B cell (primary cell): ENCODE measurements at places on chromosomes 4 and X. TPM values are rescaled to one million over a fixed set of nuclear protein-coding genes. Genes with fewer than 3 reads are reported as not detected.
A peak's percentile ranks its signal among the peaks of the same experiment; 100 is the strongest.

ARX gene
- polyA plus RNA-seq: not detected in 2 replicates

SPIN4 gene
- 1.6 and 1.7 TPM in 2 replicates for polyA plus RNA-seq

ADAMTS3 gene
- not detected in 2 replicates for polyA plus RNA-seq

WAS gene
- 88.7 and 93.8 TPM in 2 replicates for polyA plus RNA-seq

LIAS gene
- polyA plus RNA-seq: 12.0 and 13.6 TPM in 2 replicates

S100P gene
- 0.07 TPM in 1 of 2 replicates, not detected in the other for polyA plus RNA-seq

SMC1A gene
- 17.3 and 21.8 TPM in 2 replicates for polyA plus RNA-seq

TSPAN7 gene
- polyA plus RNA-seq: 0.07 TPM in 2 replicates

GRCh38 chr4:184383497-184384055 lies 90.8 kb downstream of the IRF2 start:
- H3K27me3 ChIP-seq: no peaks in the 10 kb centered on the region
- peak overlapping the region; percentile 60 for H3K27ac ChIP-seq
- H3K4me1 ChIP-seq: peaks cover 88% of the 10 kb centered on the region
- DNase-seq: no peak
- peak overlapping the region; percentile 59 for H3K4me3 ChIP-seq
- peaks cover 12% of the 10 kb centered on the region for H3K36me3 ChIP-seq

- no peak overlapping the region for H3K27ac ChIP-seq
- no peak overlapping the region for H3K4me3 ChIP-seq
- no peak for DNase-seq
- peaks cover 25% of the 10 kb centered on the region for H3K36me3 ChIP-seq
- H3K27me3 ChIP-seq: no peaks in the 10 kb centered on the region
Measured at GRCh38 chr4:4426511-4427120, 39.7 kb downstream of the NSG1 start.

DNA sequence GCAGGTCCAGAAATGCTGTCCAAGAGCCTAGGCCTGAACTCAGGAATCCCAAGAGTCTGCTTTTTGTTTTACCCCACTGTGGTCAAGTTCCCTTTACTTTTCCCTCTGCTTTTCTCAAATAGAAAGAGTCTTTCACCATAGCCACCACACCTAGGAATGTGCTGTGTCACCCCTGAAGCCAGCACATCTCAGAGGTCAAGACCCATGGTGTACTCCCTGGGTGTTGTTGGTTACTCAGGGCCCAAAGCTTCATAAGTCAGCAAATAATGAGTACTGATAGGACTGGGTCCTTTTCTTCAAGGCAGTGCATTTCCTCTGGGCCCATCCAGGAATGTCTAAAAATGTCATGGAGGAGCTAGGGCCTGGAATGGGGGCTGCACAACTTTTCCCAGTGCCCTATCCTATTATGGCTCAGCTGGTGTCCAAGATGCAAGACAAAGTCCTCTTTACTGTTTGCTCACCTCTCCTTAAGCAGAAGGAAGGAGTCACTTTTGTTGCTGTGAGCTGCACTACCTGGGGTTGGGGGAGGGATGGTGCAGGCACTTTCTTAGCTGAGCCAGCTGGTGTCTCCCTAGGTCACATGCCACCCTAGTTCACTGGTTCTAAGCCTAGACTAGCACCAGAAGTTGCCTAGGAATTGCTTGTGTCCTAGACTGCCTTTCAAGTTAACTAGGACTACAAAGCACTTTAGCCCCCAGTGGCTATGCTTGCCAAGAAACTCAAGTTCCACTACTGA lies 62.4 kb upstream of the RXFP1 start:
- H3K4me3 ChIP-seq: no peak overlapping the region
- H3K4me1 ChIP-seq: no peaks in the 10 kb centered on the region
- DNase-seq: no peak
- no peak overlapping the region for H3K27ac ChIP-seq

DNA sequence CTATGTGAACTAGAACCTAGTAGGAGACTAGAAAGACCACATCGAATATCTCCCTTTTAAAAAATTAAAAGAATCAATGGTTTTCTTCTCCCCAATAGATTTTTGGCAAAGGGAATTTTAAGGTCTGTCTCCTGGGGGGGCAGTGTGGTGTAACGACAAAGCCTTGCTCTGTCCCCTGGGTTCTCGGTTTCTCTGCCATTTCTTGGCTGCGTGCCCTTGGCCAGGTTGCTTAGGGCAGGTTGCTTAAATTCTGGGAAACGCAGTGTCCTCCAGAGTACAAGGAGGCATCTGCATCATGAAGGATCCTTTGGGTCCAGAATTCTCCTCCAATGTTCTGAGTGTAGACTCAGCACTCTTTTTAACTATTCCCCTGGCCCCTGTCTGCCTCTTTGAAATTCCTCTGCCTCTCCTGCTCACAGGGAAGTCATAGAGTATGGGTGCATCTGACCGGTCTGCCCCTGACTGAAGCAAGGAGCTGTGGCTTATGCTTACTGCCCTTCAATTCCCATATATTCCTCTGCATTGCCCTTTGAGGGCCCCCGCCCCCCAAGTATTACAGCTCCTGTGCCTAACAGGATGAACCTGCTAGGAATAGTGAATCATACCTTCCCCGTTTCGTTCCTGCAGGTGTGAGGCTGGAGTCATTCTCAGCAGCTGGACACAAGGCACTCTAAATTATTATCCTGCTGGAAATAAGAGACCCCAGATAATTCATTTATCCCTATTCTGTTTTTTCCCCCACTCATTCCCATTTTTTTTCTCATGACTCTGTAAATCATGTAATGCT lies 2.2 kb downstream of the KIT start:
- DNase-seq: no peak
- H3K4me3 ChIP-seq: no peak overlapping the region
- H3K27me3 ChIP-seq: peaks cover 83% of the 10 kb centered on the region
- peaks cover 31% of the 10 kb centered on the region for H3K4me1 ChIP-seq
- H3K27ac ChIP-seq: no peak overlapping the region

GRCh38 chrX:21990832-21991231 lies 41.3 kb upstream of the PHEX start:
- peak; percentile 9 for DNase-seq
- no peaks in the 10 kb centered on the region for H3K27me3 ChIP-seq
- no peak overlapping the region for H3K27ac ChIP-seq
- H3K36me3 ChIP-seq: no peaks in the 10 kb centered on the region
- H3K4me1 ChIP-seq: peaks cover 42% of the 10 kb centered on the region
- no peak overlapping the region for H3K4me3 ChIP-seq

GRCh38 chr4:137470806-137471205 lies 61.5 kb downstream of the PCDH18 start:
- DNase-seq: no peak
- H3K27me3 ChIP-seq: no peaks in the 10 kb centered on the region
- H3K36me3 ChIP-seq: no peaks in the 10 kb centered on the region
- H3K4me1 ChIP-seq: no peaks in the 10 kb centered on the region

- H3K27ac ChIP-seq: peak overlapping the region; percentile 87
- H3K4me3 ChIP-seq: peak overlapping the region; percentile 89
- H3K27me3 ChIP-seq: no peaks in the 10 kb centered on the region
- H3K4me1 ChIP-seq: peaks cover 61% of the 10 kb centered on the region
- peaks cover 2% of the 10 kb centered on the region for H3K36me3 ChIP-seq
Measured at GRCh38 chr4:184473499-184474262, 669 bp downstream of the IRF2 start.

- H3K36me3 ChIP-seq: no peaks in the 10 kb centered on the region
- no peak for DNase-seq
- no peak overlapping the region for H3K27ac ChIP-seq
- no peaks in the 10 kb centered on the region for H3K27me3 ChIP-seq
- H3K4me1 ChIP-seq: no peaks in the 10 kb centered on the region
Measured at GRCh38 chr4:41590591-41590990, 52.6 kb downstream of the LIMCH1 start.

- no peak for DNase-seq
- H3K27ac ChIP-seq: peak overlapping the region; percentile 99
- peak overlapping the region; percentile 60 for H3K4me3 ChIP-seq
- peaks cover 6% of the 10 kb centered on the region for H3K4me1 ChIP-seq
- no peaks in the 10 kb centered on the region for H3K36me3 ChIP-seq
- no peaks in the 10 kb centered on the region for H3K27me3 ChIP-seq
Measured at GRCh38 chrX:149541521-149542047, 772 bp downstream of the EOLA1 start.

DNA sequence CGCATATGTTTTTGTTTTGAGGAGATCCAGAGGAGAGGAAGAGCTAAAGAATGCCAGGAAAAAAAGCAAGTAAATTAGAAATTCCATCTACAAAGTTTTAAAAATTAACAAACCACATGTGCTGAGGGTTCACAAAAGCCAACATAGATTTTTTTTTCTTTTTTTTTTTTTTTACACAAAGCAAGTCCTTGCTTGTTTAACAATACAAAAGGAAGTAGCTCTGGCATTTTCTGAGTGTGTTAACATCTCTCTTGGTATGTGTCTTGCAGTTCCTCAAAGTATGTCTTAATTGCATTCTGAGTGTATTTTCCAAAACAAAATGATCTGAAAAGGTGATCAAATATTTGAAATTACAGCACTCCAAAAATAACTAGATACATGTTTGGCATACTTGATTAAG lies 1682.7 kb upstream of the AGA start:
- no peak overlapping the region for H3K4me3 ChIP-seq
- H3K36me3 ChIP-seq: no peaks in the 10 kb centered on the region
- DNase-seq: no peak
- no peaks in the 10 kb centered on the region for H3K27me3 ChIP-seq
- H3K27ac ChIP-seq: no peak overlapping the region
- no peaks in the 10 kb centered on the region for H3K4me1 ChIP-seq

GRCh38 chr4:2059726-2060602 lies 837 bp downstream of the NAT8L start:
- no peaks in the 10 kb centered on the region for H3K36me3 ChIP-seq
- H3K4me1 ChIP-seq: peaks cover 3% of the 10 kb centered on the region
- H3K4me3 ChIP-seq: no peak overlapping the region
- H3K27me3 ChIP-seq: peaks cover 22% of the 10 kb centered on the region
- H3K27ac ChIP-seq: no peak overlapping the region

GRCh38 chr4:150006197-150006596 lies 72.0 kb upstream of the DCLK2 start:
- H3K27ac ChIP-seq: no peak overlapping the region
- no peak overlapping the region for H3K4me3 ChIP-seq
- H3K36me3 ChIP-seq: no peaks in the 10 kb centered on the region
- no peak for DNase-seq
- no peaks in the 10 kb centered on the region for H3K4me1 ChIP-seq

- no peaks in the 10 kb centered on the region for H3K4me1 ChIP-seq
- H3K36me3 ChIP-seq: no peaks in the 10 kb centered on the region
- H3K4me3 ChIP-seq: no peak overlapping the region
- H3K27me3 ChIP-seq: no peaks in the 10 kb centered on the region
Measured at GRCh38 chr4:171924746-171925376, 111.7 kb downstream of the GALNTL6 start.

- no peak for DNase-seq
- H3K36me3 ChIP-seq: no peaks in the 10 kb centered on the region
- no peaks in the 10 kb centered on the region for H3K27me3 ChIP-seq
- no peak overlapping the region for H3K27ac ChIP-seq
Measured at GRCh38 chr4:134018846-134019245, 182.7 kb downstream of the PABPC4L start.

GRCh38 chr4:2402048-2402842 lies 16.2 kb downstream of the ZFYVE28 start:
- H3K36me3 ChIP-seq: no peaks in the 10 kb centered on the region
- H3K27ac ChIP-seq: no peak overlapping the region
- peaks cover 18% of the 10 kb centered on the region for H3K27me3 ChIP-seq
- no peak for DNase-seq
- H3K4me3 ChIP-seq: no peak overlapping the region

GRCh38 chr4:181971411-181971810 lies 271.8 kb upstream of the TENM3 start:
- H3K36me3 ChIP-seq: no peaks in the 10 kb centered on the region
- H3K4me1 ChIP-seq: peaks cover 2% of the 10 kb centered on the region
- no peak overlapping the region for H3K27ac ChIP-seq
- no peaks in the 10 kb centered on the region for H3K27me3 ChIP-seq

DNA sequence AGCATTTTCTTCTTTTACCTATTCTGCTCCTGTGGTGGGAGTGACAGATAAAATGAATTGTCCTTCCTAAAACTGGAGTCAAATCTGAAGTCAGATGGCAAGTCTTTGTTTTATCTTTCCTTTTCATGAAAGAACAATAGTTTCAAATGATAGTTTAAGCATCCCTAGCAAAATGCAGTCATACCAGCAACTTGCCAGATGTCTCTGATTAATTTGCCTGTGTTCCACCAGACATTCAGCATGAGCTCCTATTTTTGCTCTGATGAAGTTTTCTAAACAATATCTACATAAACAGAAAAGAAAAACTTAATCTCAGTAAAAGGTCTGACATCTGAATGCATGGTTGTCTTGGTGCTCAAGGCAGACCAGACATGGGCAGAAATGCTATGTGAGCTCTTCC lies 15.2 kb downstream of the PRKG2 start:
- no peak overlapping the region for H3K4me3 ChIP-seq
- H3K4me1 ChIP-seq: no peaks in the 10 kb centered on the region
- no peaks in the 10 kb centered on the region for H3K27me3 ChIP-seq
- no peak for DNase-seq
- H3K27ac ChIP-seq: no peak overlapping the region

DNA sequence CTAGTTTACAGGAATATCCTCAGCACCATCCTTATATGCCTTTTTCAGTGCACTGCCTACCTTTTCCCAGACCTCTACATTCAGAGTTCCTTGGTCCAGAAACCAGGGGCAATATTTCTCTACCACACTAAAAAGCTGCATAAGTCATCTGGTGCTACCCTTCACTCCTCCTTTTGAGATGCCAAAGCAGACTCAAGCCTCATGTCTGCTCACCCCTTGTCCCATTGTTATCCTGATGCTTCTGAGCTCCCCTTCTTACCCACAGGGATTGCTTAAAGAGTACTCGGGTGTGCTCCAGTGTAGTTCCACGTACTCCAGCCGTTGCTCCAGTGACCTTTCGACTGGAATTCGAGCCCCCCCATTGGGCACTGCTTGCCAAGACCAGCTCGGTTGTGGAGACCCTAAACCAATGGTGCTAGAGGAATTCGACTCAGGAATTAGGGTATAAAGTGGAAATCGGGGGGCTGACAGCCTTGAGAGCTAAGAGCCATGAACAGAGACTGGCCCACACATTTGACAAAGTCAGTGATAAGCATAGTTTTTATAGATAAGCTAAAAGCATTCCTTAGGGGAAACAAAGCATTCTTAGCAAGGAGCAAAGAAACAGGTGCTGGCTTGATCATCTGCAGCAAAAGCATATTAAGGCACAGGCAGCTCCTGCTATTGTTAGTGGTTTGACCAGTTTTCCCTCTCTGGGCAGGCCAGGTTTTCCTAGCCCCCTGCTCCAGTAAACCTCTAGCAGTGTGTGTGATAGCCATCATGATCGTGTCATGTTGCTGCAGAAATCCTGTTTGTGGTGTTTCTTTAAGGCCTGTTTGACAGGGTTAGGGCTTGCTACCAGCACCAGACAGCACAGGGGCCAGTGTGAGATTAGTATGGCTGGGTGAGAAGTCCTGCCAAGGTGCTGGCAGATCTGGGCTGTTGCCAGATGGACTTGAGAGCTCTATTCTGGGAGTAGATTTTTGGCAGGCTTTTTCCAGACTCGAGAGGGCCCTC lies 57.5 kb upstream of the WDR1 start:
- no peak overlapping the region for H3K4me3 ChIP-seq
- no peak for DNase-seq
- no peak overlapping the region for H3K27ac ChIP-seq
- H3K27me3 ChIP-seq: no peaks in the 10 kb centered on the region

GRCh38 chr4:89379511-89380044 lies 72.0 kb upstream of the GPRIN3 start:
- H3K36me3 ChIP-seq: no peaks in the 10 kb centered on the region
- no peak for DNase-seq
- no peak overlapping the region for H3K27ac ChIP-seq
- no peak overlapping the region for H3K4me3 ChIP-seq
- H3K4me1 ChIP-seq: no peaks in the 10 kb centered on the region

- no peaks in the 10 kb centered on the region for H3K4me1 ChIP-seq
- DNase-seq: no peak
- H3K4me3 ChIP-seq: no peak overlapping the region
- no peaks in the 10 kb centered on the region for H3K36me3 ChIP-seq
Measured at GRCh38 chrX:18961686-18962085, 22.2 kb downstream of the PHKA2 start.

GRCh38 chr4:21728304-21728703 lies 220.3 kb downstream of the KCNIP4 start:
- no peaks in the 10 kb centered on the region for H3K27me3 ChIP-seq
- no peak for DNase-seq
- H3K27ac ChIP-seq: no peak overlapping the region
- H3K4me1 ChIP-seq: no peaks in the 10 kb centered on the region
